Calu3 (cell line): ENCODE measurements at places on chromosomes 7 and 10. TPM values are rescaled to one million over a fixed set of nuclear protein-coding genes. Genes with fewer than 3 reads are reported as not detected.

Gene TDRD1
- total RNA-seq: not detected in 2 replicates

- no peak for DNase-seq
Observed at GRCh38 chr10:72470666-72471065, 115.9 kb upstream of the DNAJB12 start.

DNA sequence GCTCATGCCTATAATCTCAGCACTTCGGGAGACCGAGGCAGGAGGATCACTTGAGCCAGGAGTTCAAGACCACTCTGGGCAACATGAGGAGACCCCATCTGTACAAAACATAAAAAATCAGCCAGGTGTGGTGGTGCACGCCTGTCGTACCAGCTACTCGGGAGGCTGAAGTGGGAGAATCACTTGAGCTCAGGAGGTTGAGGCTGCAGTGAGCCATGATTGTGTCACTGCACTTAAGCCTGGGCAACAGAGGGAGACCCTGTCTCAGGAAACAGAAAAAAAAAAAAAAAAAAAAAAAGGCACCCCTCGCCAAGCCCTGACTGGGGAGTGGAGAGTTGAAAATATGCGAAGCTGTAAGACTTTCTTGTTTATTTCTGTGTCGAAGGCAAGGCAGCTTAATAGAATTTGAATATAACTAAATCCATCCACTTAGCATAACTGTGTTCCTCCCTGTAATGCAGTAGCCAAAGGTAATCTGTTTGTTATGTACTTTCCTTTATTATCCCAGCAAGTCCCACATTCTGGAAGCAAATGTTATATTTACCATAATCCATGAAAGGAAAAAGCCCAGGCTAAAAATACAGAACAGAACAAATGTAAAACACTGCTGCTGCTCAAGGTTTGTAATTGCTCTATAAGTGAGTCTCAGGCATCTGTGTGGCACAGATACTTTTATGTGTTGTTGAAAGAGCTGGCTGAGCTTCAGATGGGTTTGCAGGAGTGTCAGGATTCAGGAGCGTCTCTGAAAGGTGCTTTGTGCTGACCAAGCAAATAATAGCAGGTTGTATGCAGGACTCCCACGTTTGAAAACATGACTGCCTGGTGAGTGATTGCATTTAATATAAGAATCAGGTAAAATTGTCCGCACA is 127.2 kb downstream of the CELF2 start:
- DNase-seq: no peak

Gene HTR5A
- total RNA-seq: not detected in 2 replicates

GRCh38 chr7:150740053-150740452 is 2.8 kb downstream of the GIMAP5 start:
- no peak for DNase-seq
